Right lobe of liver (tissue), 6 donors: ENCODE measurements at places on chromosomes 3 and 15.

- H3K27me3 ChIP-seq = no peaks in the 10 kb centered on the region
- no peak for DNase-seq
- no peak overlapping the region for H3K4me3 ChIP-seq
Observed at GRCh38 chr15:77416148-77416455, 3.8 kb downstream of the PEAK1 start.

DNA sequence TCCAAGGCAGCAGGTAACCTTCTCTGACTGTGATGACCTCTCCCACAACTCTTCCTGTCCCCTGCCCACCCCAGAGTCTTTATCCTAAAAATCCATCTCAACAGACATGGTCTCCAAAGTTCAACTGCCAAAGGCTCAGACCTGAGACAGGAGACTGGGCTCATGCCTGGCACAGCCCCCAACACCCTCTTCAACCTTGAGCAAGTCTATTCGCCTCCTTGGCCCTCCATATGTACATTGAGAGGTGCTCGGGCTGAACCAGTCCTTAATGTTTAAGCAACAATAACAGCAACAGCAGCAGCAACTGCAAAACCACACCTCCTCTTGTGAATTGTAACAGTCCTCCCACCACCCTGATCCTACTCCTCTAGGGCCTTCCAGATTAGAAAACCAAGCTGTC, 9.9 kb downstream of the FAM3D start:
- no peaks in the 10 kb centered on the region for H3K36me3 ChIP-seq
- H3K27ac ChIP-seq = no peak overlapping the region
- no peaks in the 10 kb centered on the region for H3K27me3 ChIP-seq
- DNase-seq = no peak

DNA sequence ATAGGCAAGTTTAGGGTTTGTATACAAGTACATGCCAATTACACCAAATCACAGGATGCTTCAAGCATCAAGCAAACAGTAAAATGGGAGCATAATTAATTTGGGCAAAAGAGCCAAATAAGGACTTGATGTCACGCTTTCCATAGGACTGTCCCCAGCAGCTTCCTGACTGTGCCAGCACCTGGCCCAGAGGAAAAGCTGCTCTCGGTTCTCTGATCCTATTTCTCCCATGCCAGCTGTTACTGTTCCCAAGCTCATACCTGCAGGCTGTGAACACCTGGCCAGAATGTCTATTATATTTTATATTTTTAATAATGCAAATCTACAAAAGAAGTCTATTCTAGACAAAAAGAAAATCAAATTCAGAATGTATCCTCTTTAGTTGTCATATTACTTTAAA, 12.2 kb downstream of the ZXDC start:
- H3K4me1 ChIP-seq = peaks cover 78% of the 10 kb centered on the region
- DNase-seq = no peak
- peak overlapping the region; percentile 85 for H3K27ac ChIP-seq
- no peaks in the 10 kb centered on the region for H3K36me3 ChIP-seq
- H3K4me3 ChIP-seq = no peak overlapping the region

- H3K27ac ChIP-seq = no peak overlapping the region
- H3K4me1 ChIP-seq = no peaks in the 10 kb centered on the region
- no peak for DNase-seq
- no peak overlapping the region for H3K4me3 ChIP-seq
- no peaks in the 10 kb centered on the region for H3K27me3 ChIP-seq
- H3K36me3 ChIP-seq = no peaks in the 10 kb centered on the region
Observed at GRCh38 chr3:102200126-102200525, 234.7 kb upstream of the ZPLD1 start.

- no peak for DNase-seq
- H3K4me1 ChIP-seq = no peaks in the 10 kb centered on the region
- H3K4me3 ChIP-seq = no peak overlapping the region
- H3K27ac ChIP-seq = no peak overlapping the region
- H3K36me3 ChIP-seq = no peaks in the 10 kb centered on the region
Observed at GRCh38 chr3:29686889-29687592, 406.2 kb downstream of the RBMS3 start.

DNA sequence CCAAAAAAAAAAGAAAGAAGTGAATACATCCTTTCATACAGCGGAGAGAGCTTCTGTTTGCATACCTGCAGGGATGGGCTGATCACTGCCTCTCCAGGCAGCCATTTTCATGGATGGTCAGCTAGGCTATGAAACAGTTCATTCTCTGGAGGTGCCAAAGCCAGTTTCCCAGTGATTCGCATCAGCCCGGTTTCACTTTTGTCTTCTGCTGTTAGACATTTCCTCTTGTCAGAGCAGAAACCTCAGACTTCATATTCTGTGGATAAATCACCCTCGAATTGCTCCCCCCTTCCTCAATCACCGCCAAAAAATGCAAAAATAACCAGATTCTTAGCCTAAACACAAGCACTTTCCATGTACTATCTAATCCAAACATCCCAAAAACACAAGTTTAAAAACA, 225.6 kb downstream of the ADAMTS9 start:
- DNase-seq = no peak
- H3K4me1 ChIP-seq = no peaks in the 10 kb centered on the region
- H3K27me3 ChIP-seq = no peaks in the 10 kb centered on the region
- H3K4me3 ChIP-seq = no peak overlapping the region
- no peaks in the 10 kb centered on the region for H3K36me3 ChIP-seq

DNA sequence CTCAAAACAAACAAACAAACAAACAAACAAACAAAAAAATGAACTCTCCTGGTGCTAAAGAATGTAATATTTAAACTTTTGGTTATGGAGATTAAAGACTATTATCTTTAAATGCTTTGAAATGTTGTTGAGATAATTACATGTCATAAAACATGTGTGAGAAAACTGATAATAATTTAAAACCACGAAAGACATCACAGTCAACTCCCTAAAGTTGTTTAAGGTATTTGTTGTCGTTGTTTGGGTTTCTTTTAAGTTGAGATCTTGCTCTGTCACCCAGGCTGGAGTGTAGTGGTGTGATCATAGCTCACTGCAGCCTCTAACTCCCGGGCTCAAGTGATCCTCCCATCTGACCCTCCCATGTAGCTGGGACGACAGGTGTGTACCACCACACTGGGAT, 12.0 kb downstream of the EFCAB12 start:
- H3K27ac ChIP-seq = no peak overlapping the region
- DNase-seq = peak; percentile 11
- no peaks in the 10 kb centered on the region for H3K36me3 ChIP-seq
- H3K4me3 ChIP-seq = no peak overlapping the region
- H3K27me3 ChIP-seq = no peaks in the 10 kb centered on the region
